NCI-H2029 (cell line): ENCODE measurements at places on chromosomes 5 and 9.

- DNase-seq = no peak
These were observed 203.4 kb upstream of the RASEF start for GRCh38 chr9:83266331-83266665.

DNA sequence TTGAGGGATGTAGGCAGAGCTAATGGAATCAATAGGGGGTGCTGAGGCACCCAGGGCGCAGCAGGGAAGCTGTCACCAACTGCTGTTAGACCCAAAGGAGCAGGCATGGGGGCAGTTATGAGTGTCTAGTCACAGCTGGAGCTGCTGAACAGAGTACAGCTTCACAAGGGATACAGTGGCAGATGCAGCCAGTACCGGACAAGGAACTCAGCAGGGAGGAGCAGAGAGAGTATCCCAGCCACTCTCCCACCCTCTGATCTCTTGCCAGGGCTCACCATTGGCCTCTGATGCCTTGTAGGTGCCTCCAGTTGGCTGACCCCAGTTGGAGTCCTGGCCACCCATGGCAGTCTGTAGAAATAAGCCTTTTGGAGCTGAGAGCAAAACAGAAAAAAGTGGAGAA is 42.6 kb upstream of the HSPB3 start:
- no peak for DNase-seq

DNA sequence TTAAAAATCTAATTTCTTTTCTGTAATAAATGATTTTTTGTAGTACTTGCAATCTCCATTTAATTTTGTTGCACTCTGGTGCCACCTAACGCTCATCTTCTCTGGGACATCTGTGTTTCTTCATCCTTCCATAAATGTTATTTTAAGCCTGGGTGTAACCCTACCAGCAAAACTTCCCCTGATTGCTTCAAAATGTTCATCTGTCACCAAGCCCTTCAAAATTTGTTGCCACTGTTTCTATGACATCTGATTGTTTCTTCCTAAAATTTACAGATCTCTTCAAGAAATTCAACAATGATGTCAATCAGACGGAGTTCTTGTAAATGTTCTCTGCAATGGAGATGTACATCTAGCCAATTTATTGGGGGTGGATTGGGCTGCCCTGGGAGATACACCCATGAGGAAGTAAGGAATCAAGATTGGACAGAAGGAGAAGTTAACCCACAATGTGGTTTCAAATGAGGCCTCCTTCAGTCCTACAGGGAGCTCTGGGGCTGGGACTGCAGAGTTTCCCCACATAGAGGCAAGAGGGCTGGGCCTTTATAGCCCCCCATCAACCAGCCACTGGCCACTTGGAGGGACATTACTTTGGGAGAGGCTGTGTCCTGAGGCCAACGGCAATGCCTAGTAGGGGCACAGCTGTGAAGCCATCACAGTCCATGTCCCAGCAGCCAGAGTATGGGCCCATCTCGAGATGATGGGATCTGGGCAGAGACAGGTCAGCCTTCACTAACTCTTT is 23.3 kb downstream of the MCTP1 start:
- DNase-seq = no peak

GRCh38 chr5:89320421-89321277 is 437.7 kb upstream of the MEF2C start:
- DNase-seq = no peak

- DNase-seq = no peak
These were observed 167.7 kb downstream of the CDH6 start for GRCh38 chr5:31361234-31361633.

GRCh38 chr9:73166468-73166867 is 14.8 kb downstream of the ANXA1 start:
- DNase-seq = no peak
